ENCODE measurements at places on chromosomes 7 and 10. TPM values are rescaled to one million over a fixed set of nuclear protein-coding genes. Genes with fewer than 3 reads are reported as not detected.

GRCh38 chr7:30029696-30030095, 1.5 kb downstream of the PLEKHA8 start:
- DNase-seq = no peak

- peak; percentile 73 for DNase-seq
Measured at GRCh38 chr7:137965942-137966640, 35.8 kb downstream of the CREB3L2 start.

Gene HOXA3
- 0.96 TPM for total RNA-seq

Gene ZNF488
- 0.96 TPM for total RNA-seq

GRCh38 chr10:3119796-3120459, 52.6 kb downstream of the PFKP start:
- no peak for DNase-seq

- no peak for DNase-seq
Measured at GRCh38 chr10:92699193-92699517, 9.4 kb downstream of the HHEX start.

- no peak for DNase-seq
Measured at GRCh38 chr7:15424468-15424867, 137.3 kb downstream of the AGMO start.

GRCh38 chr10:78404296-78404695, 370.6 kb downstream of the RPS24 start:
- no peak for DNase-seq

DNA sequence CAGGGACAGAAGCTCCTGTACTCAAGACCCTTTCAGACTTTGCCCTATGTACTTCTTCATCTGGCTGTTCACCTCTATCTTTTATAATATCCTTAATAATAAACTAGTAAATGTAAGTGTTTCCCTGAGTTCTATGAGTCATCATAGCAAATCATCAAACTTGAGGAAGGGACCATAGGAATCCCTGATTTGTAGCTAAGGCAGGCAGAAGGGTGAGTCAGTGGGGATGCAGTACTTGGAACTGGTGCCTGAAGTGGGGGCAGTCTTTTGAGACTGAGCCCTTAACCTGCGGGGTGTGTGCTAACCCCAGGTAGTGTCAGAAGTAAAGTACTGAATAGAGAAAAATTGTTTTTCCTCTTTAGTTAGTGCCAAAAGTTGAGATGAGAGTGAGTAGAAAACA, 6.2 kb upstream of the TMEM243 start:
- no peak for DNase-seq

- DNase-seq = no peak
Measured at GRCh38 chr7:151770232-151770631, 106.7 kb downstream of the PRKAG2 start.

Measured in umbilical cord (tissue), 2 donors.